Fibroblast of mammary gland (primary cell): ENCODE measurements at places on chromosomes 2 and 18.

- DNase-seq: no peak
Observed at GRCh38 chr2:233584210-233584609, 17.6 kb upstream of the USP40 start.

GRCh38 chr18:48023334-48024008 is 93.0 kb upstream of the SMAD2 start:
- DNase-seq: peak; percentile 75

GRCh38 chr2:40049781-40050180 is 270.7 kb upstream of the THUMPD2 start:
- DNase-seq: no peak

DNA sequence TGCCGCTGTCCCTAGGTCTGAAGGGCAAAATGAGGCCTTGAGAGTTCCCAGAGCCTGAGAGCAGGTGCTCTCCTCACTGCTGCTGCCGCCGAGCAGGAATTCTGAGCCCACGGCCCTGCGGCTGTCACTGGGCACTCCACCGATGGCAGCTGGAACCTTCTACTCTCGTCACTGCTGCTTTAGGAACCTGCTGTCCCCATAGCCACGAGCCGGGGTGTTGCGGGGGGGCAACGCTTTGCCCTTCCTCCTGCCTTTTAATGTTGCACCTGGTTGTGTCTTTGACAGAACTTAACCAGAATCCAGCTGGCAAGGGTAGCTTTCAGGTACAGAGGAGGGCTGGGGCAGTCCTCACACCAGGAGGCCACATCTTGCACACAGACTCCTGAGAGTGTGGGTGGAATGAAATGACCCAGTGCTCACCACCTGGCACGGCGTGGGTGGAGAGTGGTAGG is 32.3 kb downstream of the NCK2 start:
- no peak for DNase-seq

GRCh38 chr2:172088245-172089004 is 3.1 kb downstream of the DLX1 start:
- DNase-seq: no peak
